NCI-H748 treated with DMSO at 0.1 percent for 48 hours (cell line): ENCODE measurements at places on chromosomes 4 and X.

DNA sequence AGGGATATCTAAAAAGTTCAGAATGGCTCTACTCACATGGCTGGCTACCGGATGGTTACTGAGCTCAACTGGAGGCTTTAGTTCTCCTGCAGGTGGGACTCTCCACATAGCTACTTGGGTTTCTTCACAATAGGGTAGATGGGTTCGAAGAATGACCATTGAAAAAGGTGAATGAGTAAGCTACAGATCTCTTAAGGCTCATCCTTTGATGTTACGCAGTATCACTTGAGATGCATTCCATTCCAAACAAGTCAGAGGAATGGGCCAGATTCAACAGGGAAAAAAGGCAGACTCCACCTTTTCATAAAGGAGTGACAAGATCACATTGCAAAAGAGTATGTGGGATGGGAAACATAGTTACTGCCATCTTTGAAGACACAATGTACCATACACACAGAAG lies 52.6 kb downstream of the DDX53 start:
- DNase-seq: no peak

GRCh38 chrX:19350941-19351384 lies 7.2 kb downstream of the PDHA1 start:
- DNase-seq: no peak

DNA sequence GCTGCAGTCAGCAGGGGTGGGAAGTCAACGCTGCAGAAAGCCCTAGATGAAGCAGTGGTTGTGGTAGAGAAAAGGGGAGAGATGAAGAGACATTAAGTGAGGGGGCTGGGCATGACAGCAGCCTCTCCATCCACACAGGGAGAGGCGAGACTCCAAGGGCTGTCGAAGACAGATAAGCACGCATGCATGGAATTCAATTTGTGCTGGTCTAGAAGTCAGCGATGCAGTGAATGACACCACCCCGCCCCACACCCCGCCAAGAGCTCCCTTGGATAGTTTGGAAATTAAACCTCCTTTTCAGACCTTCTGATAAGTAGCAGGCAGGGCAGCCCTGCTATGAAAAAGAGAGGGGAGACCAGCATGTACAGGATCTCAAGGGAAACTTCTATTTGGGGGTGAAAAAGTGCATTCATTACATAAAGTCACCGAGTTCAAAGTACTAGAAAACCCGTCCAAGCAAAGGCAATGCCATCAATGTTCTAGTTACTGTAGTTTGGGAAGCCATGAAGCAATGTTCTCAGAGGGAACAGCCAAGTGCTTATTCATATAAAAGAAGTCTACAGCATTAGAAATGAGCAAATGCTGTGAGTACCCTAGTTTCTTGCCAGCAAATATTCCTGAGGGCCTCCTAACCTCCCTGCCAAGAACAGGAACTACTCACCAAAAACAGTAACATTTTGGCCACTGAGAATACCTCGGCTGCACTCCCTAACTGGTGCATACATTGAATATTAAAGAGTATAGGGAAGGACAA lies 152.3 kb upstream of the ANXA10 start:
- DNase-seq: no peak

GRCh38 chr4:66376396-66376795 lies 706.1 kb upstream of the EPHA5 start:
- DNase-seq: no peak

- no peak for DNase-seq
Measured at GRCh38 chr4:115334736-115335411, 221.5 kb upstream of the NDST4 start.
